Stimulated activated CD4-positive, alpha-beta T cell treated with anti-CD3 and anti-CD28 coated beads, Interleukin-2, amount 100 ng/mL, for 24 hours (primary cell): ENCODE measurements at places on chromosomes 1 and 21.

DNA sequence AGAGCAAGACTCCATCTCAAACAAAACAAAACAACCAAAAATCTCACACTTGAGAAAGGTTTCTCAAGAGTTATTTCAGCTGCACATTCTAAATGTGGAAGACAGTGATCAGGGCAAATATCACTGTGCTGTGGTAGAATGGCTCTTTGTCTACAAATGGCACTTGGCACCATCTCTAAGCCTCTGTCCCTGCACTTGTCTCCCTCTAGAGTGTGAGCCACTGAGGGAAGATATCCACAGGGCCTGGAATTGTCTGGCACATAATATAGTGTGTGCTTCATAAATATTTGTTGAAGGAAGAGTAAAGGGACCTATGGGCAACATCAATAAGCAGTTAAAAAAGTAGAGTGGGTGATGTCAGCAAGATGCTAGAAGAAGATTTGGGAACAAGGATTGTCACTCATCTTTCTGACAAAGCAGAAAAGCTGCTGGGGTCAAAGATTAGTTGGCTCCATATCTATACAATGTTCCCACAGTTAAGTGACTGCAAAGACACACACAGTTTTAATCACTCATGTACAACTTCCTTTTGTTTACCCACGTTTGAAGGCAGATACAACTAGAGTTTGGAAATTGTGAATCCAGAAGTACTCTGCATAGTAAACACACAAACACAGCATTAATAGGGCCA is 19.1 kb downstream of the CD101 start:
- DNase-seq: no peak

DNA sequence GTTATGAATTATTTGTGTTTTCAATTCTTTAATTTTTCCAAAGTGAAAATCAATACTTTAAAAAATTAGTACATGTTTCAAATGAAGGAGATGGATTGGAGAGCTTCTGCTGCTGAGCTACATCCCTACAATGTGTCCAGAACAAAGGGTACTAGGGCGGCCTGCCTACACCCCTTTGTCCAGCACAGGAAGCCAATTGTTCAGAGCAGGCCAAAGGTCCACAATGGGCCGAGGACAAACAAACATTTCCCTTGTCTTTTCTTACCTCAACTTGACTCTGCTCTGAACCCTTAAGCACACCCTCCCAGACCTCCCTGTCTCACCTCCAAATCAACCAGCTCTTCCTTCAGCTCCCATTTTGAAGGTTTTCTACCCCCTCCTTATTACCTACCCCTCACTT is 39.4 kb upstream of the CAMK1G start:
- no peak for DNase-seq

- no peak for DNase-seq
Observed at GRCh38 chr1:172324761-172325160, 95.7 kb upstream of the C1orf105 start.

DNA sequence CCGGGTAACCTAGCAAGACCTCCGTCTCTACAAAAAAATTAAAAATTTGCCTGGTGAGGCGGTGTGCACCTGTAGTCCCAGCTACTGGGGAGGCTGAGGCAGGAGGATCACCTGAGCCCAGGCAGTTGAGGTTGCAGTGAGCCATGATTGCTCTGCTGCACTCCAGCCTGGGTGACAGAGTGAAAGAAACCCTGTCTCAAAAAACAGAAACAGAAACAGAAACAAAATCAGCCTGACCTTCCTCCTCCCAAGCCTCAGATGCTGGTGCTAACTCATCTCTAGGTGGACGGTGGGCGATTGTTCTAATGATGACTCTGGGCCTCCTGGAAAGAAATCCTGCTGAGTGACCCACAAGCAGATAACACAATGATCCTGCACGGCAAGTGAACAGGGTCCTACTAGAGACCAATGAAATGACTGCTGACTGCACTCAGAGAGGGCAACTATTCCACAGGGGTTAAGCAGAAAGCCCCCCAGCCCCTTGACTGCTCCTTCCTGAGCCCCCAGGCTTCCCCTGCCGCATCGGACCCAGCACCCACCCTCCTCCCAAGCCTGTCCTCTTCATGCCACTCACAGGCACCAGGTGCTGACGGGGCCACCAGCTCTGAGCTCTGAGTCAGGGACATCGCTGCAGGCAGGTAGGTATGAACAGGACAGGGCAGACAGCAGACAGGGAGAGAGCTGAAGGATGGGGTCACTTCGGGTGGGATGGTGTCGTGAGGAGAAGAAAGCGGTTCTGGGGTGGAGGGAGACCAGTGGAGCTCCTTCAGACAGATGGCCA is 27.8 kb upstream of the LRRC38 start:
- DNase-seq: no peak

GRCh38 chr1:67677408-67677807 is 7.6 kb upstream of the GADD45A start:
- no peak for DNase-seq
